NCI-H2081 (cell line): ENCODE measurements at places on chromosomes 11 and 22.

DNA sequence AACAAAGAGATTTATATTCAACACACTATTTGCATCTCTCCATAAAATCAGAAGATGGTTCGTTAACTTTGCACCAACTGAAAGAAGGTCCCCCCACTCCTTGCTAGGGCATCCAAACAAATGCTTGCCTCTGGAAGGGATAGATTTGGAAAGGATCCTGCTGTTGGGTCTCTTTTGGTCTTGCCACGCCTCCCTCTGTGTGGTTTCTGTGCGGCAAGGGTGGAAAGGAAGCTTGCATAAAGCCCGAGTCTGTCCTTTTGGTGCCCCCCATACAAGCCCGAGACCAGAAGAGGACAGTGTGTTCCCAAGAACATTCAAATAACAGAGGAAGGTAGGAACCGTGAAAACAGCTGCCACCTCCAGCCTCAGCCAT lies 15.1 kb downstream of the SCGB1A1 start:
- no peak for DNase-seq

- no peak for DNase-seq
These were observed 28.4 kb downstream of the MMP13 start for GRCh38 chr11:102926961-102927623.

GRCh38 chr11:123158033-123159003 lies 36.7 kb downstream of the CLMP start:
- no peak for DNase-seq

DNA sequence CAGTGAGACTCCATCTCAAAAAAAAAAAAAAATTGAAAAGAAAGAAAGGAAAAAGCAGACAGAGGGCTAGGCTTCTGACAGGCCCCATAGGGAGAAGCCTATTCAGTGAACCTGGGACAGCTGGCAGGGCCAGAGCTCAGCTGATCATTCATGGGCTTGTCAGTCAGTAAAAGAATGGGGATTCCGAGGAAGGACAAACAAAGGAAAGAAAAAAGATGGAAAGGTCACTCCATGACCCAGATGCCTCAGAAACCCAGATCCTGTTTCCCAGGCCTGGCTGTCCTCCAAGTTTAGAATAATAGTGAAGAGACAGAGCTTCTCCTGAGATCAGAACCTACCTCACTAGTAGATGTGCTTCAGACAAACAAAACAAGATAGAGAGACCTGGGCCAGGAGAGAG lies 34.3 kb upstream of the ASPHD2 start:
- peak; percentile 21 for DNase-seq

GRCh38 chr22:11066458-11067285 lies 4461.3 kb upstream of the OR11H1 start:
- no peak for DNase-seq

DNA sequence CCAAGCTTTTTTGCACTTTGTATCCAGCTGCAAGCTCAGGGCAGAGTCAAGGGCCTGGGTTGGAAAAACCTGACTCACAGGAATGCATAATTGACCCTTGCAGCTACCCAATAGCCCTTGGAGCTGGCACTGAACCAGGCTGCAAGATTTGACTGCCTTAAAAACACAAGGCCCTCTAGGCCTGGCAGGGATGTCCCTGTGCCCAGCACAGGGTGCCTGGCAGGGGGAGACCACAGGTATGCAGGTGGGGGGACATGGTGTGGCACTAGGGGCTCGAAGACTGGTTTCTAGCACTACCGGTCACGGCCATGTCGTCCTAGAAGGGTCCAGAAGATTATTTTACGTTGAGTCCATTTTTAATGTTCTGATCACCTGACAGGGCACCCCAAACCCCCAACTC lies 30.2 kb downstream of the SBF1 start:
- DNase-seq: no peak

DNA sequence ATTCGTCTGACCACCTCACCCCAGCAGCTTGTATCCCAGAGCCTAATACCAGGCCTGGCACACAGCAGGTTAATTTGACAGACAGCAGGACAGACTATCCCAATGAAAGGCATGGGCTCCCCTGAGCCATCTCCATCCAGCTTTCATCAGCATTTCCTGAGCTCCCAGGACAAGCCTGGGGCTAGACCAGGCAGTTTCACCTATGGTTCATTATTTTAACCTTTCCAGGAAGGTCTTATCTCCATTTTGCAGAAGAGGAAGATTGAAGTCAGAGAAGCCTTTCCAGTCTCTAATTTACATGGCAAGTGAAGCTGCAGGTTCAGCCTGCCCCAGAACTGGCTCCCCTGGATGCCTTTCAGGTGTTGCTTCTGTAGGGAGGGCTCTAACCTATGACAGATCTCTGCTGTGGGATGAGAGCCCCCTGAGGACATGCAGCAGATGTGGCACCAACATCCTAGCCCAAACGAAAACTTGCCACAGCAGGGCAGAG lies 17.0 kb downstream of the ARRB1 start:
- DNase-seq: no peak
